T1000 (cell line): ENCODE measurements at places on chromosomes 6 and 20.

DNA sequence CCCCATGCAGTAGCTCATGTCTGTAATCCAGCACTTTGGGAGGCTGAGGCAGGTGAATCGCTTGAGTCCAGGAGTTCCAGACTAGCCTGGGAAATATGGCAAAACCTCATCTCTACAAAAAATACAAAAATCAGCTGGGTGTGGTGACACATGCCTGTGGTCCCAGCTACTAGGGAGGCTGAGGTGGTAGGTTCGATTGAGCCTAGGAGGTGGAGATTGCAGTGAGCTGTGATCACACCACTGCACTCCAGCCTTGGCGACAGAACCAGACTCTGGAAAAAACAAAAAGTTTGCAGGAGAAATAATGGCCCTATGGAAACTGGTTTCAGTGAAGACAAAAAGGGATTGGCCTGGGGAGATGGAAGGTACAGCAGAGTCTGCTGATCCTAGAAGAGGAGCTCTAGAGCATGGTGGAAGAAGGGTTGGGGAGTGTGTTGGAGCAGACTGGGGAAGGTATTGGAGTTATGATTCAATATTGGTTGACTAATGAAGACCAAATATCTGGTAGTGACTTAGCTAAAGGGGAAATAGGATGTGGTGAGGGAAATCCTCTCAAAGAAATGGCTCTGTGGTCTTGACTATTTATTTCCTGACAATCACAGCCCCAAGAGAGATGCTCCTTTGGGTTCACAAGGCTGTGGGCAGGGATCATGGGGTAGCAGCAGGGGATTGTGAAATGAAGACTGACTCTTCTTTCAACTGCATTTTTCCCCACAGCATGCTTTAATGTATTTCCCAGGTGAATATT lies 281.9 kb downstream of the UTRN start:
- DNase-seq: no peak

DNA sequence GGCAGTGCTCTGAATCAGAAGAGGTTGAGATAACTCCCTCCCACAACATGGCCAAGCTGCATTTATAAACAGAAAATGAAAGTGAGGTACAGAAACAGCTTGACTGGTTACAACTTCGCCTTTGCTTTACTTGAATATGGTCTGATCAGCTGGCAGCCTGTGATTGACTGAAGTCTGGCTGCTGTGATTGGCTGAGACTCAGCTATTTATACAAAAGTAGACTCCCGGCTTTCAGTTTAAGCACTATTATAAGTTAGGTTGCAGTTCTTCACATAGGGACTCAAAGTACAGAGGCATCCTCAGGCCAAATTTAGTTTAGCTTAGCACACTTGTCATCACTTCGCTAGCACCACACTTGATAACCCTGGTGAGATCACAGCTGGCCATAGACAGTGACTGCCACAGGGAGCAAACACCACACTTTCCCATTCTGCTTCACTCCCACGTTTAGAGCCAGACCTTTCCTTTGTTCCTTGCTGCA lies 362.6 kb downstream of the EPM2A start:
- no peak for DNase-seq

- no peak for DNase-seq
Measured at GRCh38 chr6:167731731-167732422, 94.8 kb upstream of the AFDN start.

GRCh38 chr6:71385111-71385822 lies 96.7 kb downstream of the OGFRL1 start:
- no peak for DNase-seq

DNA sequence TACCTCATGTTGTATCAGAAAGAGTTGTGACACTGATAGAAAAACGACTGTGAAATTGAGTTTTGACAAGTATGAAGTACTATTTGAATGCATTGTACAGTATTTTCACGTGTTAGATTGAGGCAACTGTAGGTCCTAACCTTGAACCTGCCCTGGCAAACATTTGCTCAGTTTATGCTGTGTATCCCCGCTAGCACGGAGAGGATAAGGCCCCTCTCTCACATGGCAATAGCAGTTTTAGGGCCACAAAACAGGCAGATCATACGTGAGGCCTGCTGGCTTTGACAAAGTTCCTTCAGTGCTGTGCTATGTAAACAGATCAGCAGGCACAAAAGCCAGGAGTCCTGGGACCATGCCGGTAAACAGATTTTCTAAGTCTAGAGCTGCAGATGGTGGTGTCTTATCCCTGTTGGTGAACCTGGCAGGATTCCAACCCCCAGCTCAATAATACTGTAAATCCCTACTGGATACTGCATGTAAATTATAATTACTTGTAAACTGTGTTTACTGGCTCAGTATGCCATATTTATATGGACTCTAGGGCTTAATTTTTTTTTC lies 23.8 kb upstream of the FAM217A start:
- no peak for DNase-seq

DNA sequence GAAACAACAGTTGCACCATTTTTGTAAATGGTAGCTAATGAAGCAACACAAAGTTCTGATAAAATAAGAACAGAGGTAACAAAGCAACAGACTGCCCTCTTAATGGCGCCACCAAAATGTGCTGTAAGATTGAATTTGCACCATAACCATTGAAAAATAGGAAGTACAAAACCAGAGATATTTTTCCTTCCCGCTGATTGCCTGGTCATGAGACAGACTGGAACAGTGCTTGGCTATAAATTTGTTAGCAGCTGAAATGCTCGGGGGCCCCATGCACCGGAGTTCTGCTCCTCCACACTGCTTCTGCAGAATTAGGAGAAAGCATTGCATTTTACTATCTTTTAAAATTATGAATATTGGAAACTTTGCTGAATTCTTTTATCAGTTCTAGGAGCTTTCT lies 164.4 kb upstream of the QKI start:
- DNase-seq: no peak

DNA sequence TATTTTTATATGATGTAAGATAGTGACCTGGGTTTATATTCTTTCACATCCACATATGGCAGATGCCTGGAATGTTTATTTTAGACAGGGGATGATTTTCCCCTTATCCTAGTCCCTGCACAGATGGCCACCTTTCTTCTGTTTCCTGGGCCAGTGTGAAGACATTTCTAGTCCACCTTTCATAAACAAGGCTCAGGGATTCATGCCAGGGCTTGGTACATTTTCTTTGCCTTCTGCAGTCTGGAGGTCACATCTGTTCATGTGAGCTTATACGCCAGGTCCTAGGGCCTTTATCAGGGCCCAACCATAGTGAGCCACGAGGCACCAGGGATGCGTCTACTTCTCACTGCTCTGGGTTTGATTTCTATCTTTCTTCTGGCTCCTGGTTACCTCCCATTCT lies 38.0 kb upstream of the ERVFRD-1 start:
- no peak for DNase-seq
